ENCODE measurements at places on chromosomes 2 and 18.

DNA sequence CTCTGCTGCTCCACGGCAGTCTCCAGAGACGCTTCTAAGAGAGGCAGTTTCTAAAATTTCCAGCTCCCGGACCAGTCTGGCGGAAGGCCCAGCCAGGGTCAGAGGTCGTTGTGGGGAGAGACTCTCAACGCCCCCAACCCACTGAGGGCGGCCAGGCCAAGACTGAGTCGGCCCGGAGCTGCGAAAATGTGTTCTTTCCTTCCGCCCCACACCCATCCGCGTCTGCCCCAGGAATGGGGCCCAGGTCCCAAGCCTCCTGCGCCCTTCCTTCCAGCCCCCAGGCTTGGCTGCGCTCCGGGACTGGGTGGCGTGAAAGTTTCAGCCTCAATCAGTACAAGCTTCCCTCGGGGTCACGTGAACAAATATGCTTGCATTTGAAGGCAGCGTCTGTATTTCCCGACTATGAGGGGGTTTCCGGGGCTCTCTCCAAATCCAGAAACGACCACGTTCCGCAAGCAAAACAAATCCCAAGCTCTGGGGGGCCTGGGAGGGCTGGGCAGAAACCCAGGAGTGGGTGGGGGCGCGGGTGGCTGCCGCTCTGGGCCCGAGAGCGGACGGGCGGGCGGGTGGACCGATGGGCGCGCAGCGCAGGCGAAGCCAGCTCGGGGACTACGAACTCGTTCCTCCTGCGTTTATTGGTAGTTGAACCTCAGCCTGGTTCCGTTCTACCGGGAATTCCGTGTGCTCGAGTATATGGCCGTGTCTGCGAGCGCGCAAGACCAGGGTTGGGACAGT lies 3.3 kb downstream of the HOXD3 start:
- no peak for DNase-seq

GRCh38 chr18:60664736-60665135 lies 292.2 kb upstream of the MC4R start:
- no peak for DNase-seq

- DNase-seq, result no peak
These were observed 3.8 kb downstream of the SAG start for GRCh38 chr2:233311241-233311926.

- no peak for DNase-seq
These were observed 431.2 kb downstream of the LPIN1 start for GRCh38 chr2:12177455-12178288.

DNA sequence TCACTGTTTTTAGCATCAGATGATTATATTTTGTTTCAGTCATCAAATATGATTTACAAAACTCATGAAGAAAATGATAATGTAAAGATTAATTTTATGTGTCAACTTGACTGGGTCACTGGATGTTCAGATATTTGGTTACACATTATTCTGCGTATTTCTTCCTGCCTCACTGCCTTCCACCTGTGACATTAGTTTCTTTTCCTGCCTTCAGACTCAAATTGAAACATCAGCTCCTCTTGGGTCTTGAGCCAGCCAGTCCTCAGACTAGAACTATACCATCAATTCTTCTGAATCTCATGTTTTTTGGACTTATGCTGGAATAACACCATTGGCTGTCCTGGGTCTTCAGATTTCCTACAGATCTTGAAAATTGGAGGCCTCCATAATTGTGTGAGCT lies 96.7 kb downstream of the ZNF385B start:
- DNase-seq, result no peak

DNA sequence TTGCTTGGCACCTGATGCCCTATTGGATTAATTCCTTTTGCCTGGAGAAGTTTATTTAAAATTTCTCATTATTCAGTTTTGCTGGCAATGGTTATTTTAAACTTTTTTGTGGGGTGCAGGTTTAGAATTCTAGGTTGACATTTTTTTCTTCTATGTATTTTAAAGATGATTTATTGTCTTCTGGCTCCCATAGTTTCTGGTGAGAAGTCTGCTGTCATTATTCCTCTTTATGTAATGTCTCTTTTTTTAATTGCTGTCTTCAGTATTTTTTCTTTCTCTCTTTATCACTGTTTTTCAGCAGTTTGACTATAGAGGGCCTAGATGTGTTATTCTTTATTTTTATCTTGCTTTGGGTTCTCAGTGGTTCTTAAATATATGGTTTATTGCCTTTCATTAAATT lies 182.2 kb upstream of the STON1 start:
- DNase-seq, result no peak

DNA sequence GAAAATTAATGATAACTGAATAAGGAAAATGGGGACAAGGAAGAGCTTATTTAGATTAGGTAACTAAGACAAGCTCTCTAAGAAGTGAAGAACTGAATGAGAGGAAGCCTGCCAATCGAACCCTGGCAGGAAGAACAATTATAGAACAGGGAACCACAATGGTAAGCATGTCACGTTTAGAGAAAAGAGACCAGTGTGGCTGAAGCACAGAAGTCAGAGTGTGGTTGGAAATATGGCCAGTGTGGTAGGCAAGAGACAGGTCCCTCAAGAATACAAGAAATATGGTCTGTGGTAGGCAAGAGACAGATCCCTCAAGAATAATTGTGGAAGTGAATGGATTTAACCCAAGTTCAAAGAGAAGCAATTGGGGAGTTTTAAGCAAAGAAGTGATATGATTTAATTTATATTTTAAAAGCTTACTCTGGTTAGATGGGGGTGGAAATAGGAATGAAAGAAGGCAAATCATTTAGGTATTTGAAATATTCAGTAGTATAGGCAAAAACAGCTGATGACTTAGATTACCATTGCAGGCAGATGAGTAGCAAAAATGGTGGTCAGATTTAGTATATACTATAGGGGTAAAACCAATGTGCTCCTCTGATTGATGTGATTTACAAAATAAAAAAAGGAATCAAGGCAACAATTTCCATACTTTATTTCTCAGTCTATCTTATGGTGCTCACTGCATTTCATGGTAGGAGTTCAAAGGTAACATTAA lies 38.8 kb upstream of the ERMN start:
- DNase-seq, result no peak

GRCh38 chr2:160465002-160465401 lies 28.6 kb downstream of the RBMS1 start:
- DNase-seq, result no peak

GRCh38 chr2:35787302-35788031 lies 568.1 kb upstream of the CRIM1 start:
- no peak for DNase-seq

- DNase-seq, result peak; percentile 1
These were observed 73.3 kb downstream of the PIK3C3 start for GRCh38 chr18:42028247-42028832.

GRCh38 chr2:112519506-112519905 lies 22.8 kb upstream of the POLR1B start:
- no peak for DNase-seq

DNA sequence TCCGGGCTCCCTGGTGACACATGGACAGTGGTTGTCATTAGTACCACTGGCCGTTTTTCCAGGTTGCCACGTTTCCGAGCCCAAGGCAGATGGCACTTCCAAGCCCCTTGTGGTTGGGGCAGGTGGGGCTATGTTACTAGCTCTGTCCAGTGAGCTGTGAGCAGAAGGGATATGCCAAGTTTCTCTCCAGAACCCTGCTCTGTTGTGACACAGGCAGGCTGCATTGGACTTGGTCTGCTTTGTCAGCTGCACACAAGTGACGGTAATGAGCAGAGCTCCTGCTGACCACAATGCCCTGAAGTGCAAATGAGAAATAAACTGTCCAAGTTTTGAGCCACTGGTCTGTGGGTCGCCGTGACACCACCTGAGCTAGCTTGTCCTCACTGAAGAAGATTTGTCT lies 118.8 kb downstream of the GYPC start:
- DNase-seq, result no peak

GRCh38 chr2:26478366-26478765 lies 442 bp upstream of the OTOF start:
- no peak for DNase-seq

- DNase-seq, result no peak
These were observed 2185.6 kb upstream of the CELF4 start for GRCh38 chr18:39751161-39751560.

DNA sequence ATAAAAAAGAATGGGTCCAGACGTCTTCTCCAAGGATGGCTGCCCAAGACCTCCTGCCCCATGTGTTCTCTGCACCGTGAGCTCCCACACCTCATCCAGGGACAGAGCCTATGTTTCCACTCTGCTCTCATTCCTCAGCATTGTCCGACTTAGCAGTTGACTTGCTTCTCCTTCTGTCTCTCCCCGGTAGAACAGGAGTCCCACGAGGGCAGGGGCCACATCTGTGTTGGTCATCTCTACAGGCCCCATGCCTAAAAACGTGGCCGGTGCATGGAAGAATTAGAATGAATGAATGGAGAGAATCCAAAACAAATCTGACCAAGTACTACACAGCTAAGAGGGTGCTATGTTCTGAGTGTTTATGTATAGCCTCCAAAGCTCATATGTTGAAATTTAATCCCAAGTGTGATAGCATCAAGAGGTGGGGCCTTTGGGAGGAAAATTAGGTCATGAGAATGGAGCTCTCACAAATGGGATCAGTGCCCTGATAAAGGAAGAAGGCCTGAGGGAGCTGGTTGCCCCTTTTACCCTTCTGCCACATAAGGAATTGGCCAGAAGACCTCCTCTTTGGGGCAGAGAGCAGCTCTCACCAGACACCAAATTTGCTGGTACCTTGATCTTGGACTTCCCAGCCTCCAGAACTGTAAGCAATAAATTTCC lies 55.9 kb downstream of the FAM178B start:
- DNase-seq, result no peak

DNA sequence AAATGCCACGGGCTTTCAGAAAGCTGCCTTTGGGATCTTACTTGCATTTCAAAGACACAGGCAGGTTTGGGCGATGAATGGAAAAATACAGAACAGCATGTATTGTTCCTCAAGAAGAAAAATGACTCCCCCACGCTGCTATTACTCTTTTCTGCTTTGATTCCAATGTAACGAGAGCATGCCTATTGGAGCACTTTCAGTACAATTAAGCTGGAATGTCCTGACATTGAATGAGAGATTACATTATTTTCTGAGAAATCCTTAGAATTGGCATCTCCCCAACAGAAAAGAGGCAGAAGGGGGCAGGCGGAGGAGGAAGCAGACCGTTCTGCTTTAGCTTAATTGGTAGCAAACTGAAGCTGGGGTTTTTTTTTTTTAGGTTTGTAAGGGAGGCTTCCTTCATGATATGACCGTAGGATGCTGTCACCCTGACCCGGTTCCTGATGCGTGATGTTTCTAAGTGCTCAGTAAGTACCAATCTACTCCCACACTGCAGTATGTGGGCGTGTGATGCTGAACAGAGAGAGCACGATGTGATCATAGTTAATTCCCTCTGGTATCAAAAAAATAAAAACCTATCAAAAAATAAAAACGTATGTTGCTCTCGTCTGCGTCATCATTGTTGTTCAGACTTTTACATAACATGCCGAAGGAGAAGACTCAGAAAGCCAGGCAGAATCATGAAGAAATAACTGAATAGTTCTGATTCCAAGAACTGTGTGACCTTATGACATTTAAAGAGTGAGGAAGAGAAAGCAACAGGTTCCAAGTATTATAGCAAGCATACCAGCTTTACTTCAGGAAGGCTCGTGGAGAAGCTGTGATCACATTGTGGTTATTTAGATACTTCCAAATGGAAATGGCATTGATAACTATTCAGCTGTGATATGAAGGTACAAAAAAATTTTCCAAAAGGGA lies 40.5 kb downstream of the LONRF2 start:
- no peak for DNase-seq

DNA sequence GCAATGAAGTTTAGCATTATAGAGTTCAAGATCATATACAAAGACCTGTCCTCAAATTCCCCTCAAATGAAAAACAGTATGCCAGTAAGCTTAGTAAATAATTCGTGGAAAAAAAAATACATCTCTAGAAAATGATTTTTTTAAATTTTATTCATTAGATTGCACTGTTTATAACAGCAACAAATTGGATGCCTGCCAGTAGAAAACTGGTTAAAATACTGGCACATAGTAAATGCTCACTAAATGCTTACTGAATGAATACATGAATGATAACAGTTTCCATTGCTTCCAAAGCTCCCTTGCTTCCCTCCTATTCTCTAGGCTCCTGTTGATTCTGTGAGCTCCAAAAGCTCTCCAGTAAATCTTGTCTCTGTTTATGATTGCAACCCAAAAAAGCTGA lies 25.5 kb upstream of the SEH1L start:
- DNase-seq, result no peak

DNA sequence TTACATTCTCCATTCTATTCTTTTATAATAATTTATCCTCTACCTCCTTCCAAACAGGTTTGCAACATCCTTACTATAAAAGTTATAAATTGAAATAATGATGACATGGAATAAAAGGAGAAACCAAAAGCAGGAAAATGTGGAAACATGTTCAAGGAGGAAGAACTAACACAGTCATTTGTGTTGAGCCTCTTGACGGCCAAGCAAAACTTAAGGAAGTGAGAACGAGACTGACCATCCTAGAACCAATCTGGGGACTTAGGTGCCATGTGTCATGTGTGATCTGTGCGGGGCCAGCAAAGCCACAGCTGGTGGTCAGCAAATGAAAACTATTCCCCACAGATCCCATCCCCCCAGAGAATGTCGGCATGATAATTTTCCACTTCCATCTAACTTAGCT lies 25.6 kb upstream of the FAM124B start:
- DNase-seq, result no peak

DNA sequence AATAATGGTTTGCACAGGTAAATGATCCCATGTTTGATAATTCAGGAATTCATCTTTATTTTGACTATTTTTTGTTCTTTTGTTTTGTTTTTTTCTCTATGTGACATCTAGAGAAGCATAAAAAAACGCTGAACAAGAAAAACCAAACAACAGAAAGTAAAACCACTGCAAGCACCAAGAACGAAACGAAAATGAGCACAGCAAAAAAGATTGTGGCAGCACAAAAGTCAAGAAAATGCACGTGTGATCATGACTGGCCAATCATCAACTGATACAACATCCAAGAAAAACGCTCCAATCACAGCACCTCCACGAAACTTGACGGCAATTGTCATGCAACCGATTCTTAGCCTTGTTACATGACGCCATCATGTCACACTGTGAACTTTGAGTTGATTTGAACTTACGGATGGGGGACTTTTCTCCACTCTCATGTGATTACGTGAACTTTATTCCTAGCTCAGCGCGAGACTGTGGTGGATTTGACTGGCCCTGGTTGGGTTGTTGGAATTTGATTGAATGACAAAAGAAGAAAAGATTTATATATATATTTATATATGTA lies 318.7 kb downstream of the CELF4 start:
- no peak for DNase-seq

GRCh38 chr18:75422341-75422910 lies 5.1 kb downstream of the SMIM21 start:
- no peak for DNase-seq

DNA sequence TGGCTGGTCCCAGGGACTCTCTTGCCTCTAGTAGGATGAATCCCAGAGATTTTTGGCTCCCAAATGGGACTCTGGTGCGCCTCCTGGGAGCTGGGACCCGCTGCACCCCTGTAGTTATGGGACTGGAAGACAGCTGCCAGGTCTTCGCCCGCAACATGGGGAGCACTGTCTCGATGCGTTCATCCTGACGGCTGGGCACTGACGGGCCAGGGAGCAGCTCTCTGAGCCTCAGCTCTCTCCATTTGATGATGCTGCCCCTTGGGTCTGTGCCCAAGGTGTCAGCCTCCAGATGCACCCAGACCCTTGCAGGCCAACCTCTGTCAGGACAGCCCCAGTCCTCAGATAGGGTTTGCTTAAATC lies 9.3 kb upstream of the ARMC9 start:
- DNase-seq, result no peak

- DNase-seq, result no peak
These were observed 116.5 kb upstream of the MAP2 start for GRCh38 chr2:209307161-209308001.

Data from stimulated activated CD8-positive, alpha-beta memory T cell treated with anti-CD3 and anti-CD28 coated beads, Interleukin-7, amount 100 ng/mL, for 4 hours (primary cell).